ENCODE measurements at places on chromosomes 4 and X. TPM values are rescaled to one million over a fixed set of nuclear protein-coding genes. Genes with fewer than 3 reads are reported as not detected.

PNMA6F gene
- polyA plus RNA-seq: not detected

ANOS1 gene
- 1.8 TPM for polyA plus RNA-seq

SPON2 gene
- polyA plus RNA-seq: 9.6 TPM

CTAG2 gene
- not detected for polyA plus RNA-seq
